PC-3 (cell line): ENCODE measurements at places on chromosomes 5 and 9. TPM values are rescaled to one million over a fixed set of nuclear protein-coding genes. Genes with fewer than 3 reads are reported as not detected.

- no peak for DNase-seq
- peaks cover 13% of the 10 kb centered on the region for H3K27me3 ChIP-seq
- no peaks in the 10 kb centered on the region for H3K36me3 ChIP-seq
- no peak overlapping the region for H3K4me3 ChIP-seq
- no peaks in the 10 kb centered on the region for H3K4me1 ChIP-seq
Observed at GRCh38 chr9:134100040-134100439, 32.2 kb upstream of the BRD3 start.

- peaks cover 20% of the 10 kb centered on the region for H3K4me1 ChIP-seq
- DNase-seq: no peak
- no peak within 1 kb of the TSS for H3K27ac ChIP-seq
- H3K36me3 ChIP-seq: no peaks in the 10 kb centered on the region
Observed at GRCh38 chr5:40909264-40909663, at the start of gene C7. C7 (plus strand) TSS chr5:40909497; CDS start chr5:40909611, 114 bp downstream.

DNA sequence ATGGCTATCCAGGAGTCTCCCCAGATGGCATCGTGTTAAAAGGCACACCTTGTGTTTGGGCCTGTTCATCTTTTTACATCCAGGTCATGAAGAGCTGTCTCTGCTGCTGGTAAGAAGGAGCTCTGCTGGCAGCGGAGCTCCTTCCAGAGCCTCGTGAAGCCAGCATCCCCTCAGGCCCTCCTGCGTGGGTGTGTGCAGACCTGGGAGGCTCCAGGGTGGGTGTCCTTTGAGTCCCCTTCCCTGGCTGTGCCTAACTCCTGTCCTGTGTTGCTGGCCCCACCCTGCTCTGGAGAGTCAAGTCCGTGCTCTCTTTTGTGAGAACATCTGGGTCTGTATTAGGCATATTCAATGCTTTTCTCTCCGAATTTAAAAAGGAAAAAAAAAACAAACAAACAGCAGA, 149.6 kb upstream of the IRX2 start:
- H3K27me3 ChIP-seq: peaks cover 11% of the 10 kb centered on the region
- DNase-seq: no peak
- no peak overlapping the region for H3K4me3 ChIP-seq
- no peaks in the 10 kb centered on the region for H3K4me1 ChIP-seq

GRCh38 chr9:77957652-77958051, 74.0 kb downstream of the GNAQ start:
- no peak for DNase-seq
- peaks cover 7% of the 10 kb centered on the region for H3K4me1 ChIP-seq
- H3K27me3 ChIP-seq: no peaks in the 10 kb centered on the region
- no peak overlapping the region for H3K4me3 ChIP-seq
- no peaks in the 10 kb centered on the region for H3K36me3 ChIP-seq

DNA sequence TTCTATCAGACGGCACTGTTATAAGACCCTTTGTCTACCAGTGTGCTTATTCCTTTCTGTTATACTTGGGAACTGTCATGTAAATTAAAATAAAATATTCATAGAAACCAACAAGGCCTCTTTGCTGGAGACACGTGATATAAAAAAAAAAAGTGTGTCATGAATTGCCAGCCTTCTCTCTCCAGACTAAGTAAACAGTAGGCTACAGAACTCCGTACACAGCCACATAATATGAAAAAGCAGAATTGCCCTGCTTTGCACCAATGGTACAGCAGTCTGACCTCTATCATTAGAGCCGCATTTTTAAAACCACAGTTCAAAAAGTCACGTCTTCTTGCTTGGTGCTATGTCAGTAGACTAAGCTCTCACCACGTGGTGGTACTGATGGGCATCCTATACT, 231.3 kb downstream of the SEMA5A start:
- H3K4me1 ChIP-seq: peaks cover 14% of the 10 kb centered on the region
- no peaks in the 10 kb centered on the region for H3K27me3 ChIP-seq
- no peak overlapping the region for H3K27ac ChIP-seq

The LCNL1 gene
- not detected in 2 replicates for total RNA-seq

- H3K36me3 ChIP-seq: no peaks in the 10 kb centered on the region
- DNase-seq: peak; percentile 74
- no peaks in the 10 kb centered on the region for H3K27me3 ChIP-seq
- H3K27ac ChIP-seq: peak overlapping the region; percentile 95
- H3K4me1 ChIP-seq: peaks cover 41% of the 10 kb centered on the region
- peak overlapping the region; percentile 38; the same call in 1 of the 2 replicates for H3K4me3 ChIP-seq
Observed at GRCh38 chr9:22117511-22118384, 108.6 kb upstream of the CDKN2B start.

GRCh38 chr9:133716564-133717112, 21.5 kb downstream of the SARDH start:
- DNase-seq: no peak
- no peaks in the 10 kb centered on the region for H3K4me1 ChIP-seq
- H3K4me3 ChIP-seq: no peak overlapping the region

- H3K4me1 ChIP-seq: no peaks in the 10 kb centered on the region
- DNase-seq: no peak
- H3K4me3 ChIP-seq: no peak overlapping the region
- H3K36me3 ChIP-seq: no peaks in the 10 kb centered on the region
- H3K27ac ChIP-seq: no peak overlapping the region
Observed at GRCh38 chr5:122112063-122112462, 17.3 kb upstream of the ZNF474 start.

DNA sequence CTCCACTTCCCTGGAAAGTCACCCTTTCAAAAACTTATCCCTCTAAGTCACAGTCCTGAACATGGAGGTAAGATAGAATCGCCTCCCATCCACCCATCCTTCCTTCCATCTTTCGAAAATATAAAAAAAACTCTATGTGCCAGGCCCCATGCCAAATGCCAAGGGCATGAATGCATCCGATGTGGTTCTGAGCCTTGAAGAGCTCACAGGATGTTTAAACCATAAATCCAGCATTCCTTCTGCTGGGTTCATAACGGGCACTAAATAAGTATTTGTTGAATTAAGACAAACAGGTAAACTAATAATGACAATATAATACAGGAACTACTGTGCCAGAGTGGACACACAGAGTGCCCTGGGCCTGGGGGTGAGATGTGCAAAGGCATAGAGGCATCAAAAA, 147.3 kb downstream of the TTLL11 start:
- peak overlapping the region; percentile 85 for H3K27ac ChIP-seq
- H3K36me3 ChIP-seq: peaks cover 17% of the 10 kb centered on the region
- H3K4me3 ChIP-seq: no peak overlapping the region
- peaks cover 58% of the 10 kb centered on the region for H3K4me1 ChIP-seq
- no peaks in the 10 kb centered on the region for H3K27me3 ChIP-seq
- peak; percentile 86 for DNase-seq
